ENCODE measurements at places on chromosomes 1 and 21. TPM values are rescaled to one million over a fixed set of nuclear protein-coding genes. Genes with fewer than 3 reads are reported as not detected.

The ATP1A4 gene
- total RNA-seq = 0.96 TPM

The RGS5 gene
- 93.1 TPM for total RNA-seq

The BATF3 gene
- total RNA-seq = 10.0 TPM

The RGS13 gene
- 4.7 TPM for total RNA-seq

The CYP4A22 gene
- total RNA-seq = not detected

The PGLYRP3 gene
- not detected for total RNA-seq

The ATP13A2 gene
- total RNA-seq = 42.1 TPM

The POGK gene
- 68.6 TPM for total RNA-seq

The DIO1 gene
- total RNA-seq = not detected

The PBX1 gene
- 56.7 TPM for total RNA-seq

The PADI2 gene
- total RNA-seq = 20.0 TPM

The FCER1G gene
- 158 TPM for total RNA-seq

The E2F2 gene
- total RNA-seq = 0.32 TPM

The TRABD2B gene
- total RNA-seq = 1.2 TPM

The CXADR gene
- 29.0 TPM for total RNA-seq

The PTGFR gene
- total RNA-seq = 3.0 TPM

The CACYBP gene
- 70.2 TPM for total RNA-seq

The CD247 gene
- total RNA-seq = 8.9 TPM

The SLC35F3 gene
- total RNA-seq = 0.29 TPM

The ANGPTL3 gene
- total RNA-seq = not detected

All from upper lobe of right lung (tissue), 1 donor.